ENCODE measurements at places on chromosomes 5 and 9.

GRCh38 chr9:35828716-35829083 is at the start of gene FAM221B:
Gene FAM221B, minus strand, starts transcription at chr9:35828732. Its CDS starts 2,571 bp downstream, at chr9:35826161.
- DNase-seq = no peak

- peak; percentile 45 for DNase-seq
Observed at GRCh38 chr5:37840053-37841034, 503 bp upstream of the GDNF start.

- no peak for DNase-seq
Observed at GRCh38 chr9:82911996-82912395, 150.9 kb downstream of the RASEF start.

DNA sequence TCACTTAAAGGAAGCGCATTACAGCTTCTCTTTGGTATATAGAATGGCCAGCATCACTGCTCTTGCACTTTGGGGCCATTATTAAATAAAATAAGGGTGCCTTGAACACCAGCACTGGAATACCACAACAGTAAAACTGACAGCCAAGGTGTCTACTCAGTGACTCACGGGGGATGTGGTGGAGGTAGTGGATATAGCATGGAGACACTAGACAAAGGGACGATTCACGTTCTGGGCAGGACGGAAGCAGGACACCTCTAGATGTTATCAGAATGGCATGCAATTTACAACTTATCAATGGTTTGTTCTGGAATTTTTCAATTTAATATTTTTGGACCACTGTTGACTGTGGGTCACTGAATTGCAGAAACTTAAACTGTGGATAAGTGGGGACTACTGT is 32.9 kb upstream of the PDE8B start:
- DNase-seq = no peak

DNA sequence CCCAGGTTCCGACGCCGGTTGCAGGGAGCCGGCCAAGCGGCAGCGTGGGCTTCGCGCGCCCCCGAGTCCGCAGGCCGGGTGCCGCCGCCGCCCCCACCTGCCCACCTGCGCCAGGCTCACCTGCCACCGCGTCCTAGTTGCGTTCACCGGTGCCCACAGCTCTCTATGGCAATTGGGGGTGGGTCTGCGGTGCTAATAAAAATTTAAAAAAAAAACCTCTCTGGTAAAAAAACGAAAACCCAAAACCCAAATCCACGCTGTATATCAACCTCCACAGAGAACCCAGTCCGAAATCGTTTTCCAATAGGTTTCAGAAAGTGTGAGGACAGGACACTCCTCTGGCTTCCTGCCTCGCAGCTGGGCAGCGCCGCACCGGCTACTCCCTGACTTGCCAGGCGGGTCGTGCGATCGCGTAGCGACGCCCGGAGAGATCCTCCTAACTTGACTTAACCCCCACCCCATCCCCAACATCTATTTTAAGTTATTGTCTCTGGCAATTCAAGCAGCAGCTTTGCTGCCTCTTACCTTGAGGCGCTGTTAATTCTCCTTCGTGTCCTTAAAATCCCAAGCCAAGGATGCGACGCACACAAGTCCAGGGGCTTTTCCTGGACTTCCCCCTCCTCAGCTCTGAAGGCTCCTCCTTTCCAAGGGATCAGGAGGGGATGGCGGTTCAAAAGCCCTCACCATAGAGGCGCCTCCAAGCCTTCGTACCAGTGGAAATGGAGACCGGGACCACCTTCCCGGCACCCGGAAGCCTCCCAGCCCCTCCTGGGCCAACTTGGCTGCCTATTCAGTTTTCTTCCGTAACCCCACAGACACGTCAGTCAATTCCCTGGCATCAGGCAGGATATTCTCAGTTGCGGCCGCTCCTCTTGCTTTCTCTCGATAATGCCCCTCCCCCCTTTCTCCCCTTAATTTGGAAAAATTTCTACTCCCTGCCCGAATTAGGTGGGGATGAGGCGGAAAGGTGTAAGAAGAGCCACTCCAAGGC is 1639.4 kb upstream of the C9orf72 start:
- DNase-seq = no peak

DNA sequence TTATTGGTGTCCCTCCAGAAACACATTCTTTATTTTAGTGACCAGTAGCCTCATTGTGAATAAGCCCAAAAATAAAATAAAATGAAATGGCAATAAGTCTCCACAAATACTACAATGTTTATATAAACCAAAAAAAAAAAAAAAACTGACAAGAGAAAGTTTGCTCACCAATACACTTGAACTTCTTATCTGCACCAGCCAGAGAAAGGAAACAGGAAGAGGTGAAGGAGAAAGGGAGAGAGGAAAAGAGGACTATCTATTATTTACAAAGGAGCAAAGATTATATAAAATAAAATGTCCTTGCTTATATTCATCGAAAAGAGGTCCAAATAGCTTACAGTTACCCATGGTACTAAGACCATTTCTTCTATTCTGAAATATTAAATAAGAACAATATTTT is 176.4 kb upstream of the CCNG1 start:
- no peak for DNase-seq

DNA sequence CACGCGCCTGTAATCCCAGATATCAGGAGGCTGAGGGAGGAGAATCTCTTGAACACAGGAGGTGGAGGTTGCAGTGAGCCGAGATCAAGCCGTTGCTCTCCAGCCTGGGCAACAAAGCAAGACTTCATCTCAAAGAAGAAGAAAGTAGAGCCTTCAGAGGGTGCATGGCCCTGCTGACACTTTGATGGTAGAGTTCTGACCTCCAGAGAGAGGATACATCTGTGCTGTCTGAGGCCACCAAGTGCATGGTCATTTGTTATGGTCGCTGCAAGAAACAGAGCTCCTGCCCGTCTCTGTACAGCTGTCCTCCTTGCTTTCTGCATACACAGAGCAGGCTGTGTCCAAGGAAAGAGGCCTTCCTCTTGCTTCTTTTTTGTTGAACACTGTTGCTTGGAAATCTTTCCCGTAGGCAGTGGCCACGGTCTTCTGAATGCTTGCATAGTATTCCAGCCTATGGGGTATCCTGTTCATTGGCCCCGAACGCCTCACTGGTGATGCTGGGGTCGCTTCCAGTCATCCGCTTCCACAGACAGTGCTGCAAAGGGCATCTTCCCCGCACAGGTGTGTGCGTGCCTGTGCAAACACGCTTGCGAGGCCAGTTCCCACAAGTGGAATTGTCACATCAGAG is 36.8 kb upstream of the UNC5A start:
- no peak for DNase-seq

DNA sequence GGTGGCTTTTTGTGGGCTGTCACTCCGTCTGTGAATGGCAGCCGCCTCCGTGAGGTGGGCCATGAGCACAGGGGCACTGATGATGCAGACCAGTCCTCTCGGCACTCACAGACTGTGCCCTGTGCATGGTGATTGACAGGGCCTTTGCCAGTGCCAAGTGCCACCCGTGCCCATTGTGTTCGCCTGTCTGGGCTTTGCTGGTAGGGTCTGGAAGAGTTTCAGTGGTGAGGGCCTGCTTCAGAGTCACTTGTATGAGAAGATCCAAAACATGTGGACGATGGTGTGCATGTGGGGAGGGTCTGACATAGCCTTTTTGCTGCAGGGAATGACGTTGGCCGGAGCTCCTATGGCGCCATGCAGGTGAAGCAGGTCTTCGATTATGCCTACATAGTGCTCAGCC is 34.9 kb downstream of the TENT4A start:
- DNase-seq = no peak

DNA sequence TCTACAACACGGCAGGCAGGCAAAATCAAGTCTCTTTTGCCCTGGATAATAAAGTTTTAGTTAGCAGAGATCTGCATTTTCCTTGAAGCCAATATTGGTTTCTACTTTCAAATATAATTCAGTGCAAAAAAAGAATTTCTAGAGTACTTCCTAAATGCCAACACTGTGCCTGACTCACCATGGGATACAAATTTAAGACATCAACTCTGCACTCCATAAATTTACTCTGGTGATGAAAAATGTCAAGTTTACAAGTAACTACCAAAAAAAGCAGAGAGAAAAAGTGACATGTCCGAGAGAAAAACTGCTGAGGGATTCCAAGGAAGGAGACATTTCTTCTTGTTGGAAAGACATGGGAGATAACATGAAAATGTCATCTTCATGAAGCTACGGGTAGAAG is 119.7 kb downstream of the RAPGEF6 start:
- no peak for DNase-seq

DNA sequence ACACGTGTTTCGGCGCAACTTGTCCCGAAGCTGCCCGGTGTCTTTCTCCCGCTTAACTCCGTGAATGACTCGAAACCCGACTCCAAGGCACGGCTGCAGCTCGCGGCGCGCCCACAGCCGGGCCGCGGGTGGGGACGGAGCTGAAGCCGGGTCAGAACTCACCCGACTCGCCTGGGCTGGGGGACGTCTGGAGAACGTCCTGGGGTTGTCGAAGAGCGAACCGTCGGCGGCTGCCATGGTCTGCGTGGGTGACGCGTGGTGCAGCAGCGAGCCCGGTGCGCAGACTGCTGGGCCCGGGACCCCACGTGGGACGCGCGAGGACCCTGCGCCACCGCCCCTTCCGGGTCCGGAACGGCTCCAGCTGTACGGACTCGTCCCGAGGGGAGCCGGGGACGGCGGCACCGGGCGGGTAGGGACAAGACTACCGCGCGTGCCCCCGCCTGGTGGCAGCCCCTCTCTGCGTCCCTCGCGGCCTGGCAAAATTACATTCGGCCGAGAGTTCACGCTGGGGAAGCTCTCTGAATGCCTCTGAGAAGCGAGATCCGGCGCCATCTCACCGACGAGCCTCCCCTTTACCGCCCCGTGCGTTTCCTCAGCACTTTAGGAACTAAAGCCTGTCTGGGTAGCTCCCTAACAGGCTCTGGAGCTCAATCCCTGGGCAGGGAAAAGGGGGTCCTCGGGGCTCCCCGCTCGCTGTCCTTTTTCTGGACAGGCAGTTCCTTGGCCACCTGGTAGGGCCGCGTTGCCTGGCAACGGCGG is at the start of gene DDX31:
Gene DDX31, minus strand, starts transcription at position 286 of the 759 bp plus-strand sequence. Its CDS starts 49 bp downstream, at position 237.
- DNase-seq = peak; percentile 86

GRCh38 chr9:110443866-110444220 is 106.2 kb upstream of the TXNDC8 start:
- DNase-seq = no peak

GRCh38 chr5:177552839-177553455 is 1.4 kb downstream of the FAM193B start:
- no peak for DNase-seq

- DNase-seq = no peak
Observed at GRCh38 chr9:86867804-86868313, 79.4 kb downstream of the GAS1 start.

DNA sequence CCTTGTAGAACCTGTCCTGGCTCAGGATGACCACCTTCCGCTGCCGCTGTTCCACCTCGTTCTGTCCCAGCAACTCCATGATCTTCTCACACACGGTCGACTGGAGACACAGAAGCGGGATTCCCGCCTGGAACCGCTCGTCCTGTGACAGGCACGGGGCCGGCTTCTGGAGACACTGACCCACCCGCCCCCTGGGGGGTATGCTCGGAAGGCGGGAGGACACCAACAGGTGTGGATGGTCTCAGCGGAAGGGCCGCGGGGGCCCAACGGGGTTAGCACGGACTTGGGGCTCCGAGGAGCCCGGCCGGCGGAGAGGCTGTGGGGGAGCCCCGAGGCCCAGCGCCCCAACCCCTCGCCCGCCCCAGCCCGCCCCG is 530 bp downstream of the UCK1 start:
- DNase-seq = no peak

GRCh38 chr5:133032852-133033742 is 6.7 kb upstream of the ZCCHC10 start:
- no peak for DNase-seq

DNA sequence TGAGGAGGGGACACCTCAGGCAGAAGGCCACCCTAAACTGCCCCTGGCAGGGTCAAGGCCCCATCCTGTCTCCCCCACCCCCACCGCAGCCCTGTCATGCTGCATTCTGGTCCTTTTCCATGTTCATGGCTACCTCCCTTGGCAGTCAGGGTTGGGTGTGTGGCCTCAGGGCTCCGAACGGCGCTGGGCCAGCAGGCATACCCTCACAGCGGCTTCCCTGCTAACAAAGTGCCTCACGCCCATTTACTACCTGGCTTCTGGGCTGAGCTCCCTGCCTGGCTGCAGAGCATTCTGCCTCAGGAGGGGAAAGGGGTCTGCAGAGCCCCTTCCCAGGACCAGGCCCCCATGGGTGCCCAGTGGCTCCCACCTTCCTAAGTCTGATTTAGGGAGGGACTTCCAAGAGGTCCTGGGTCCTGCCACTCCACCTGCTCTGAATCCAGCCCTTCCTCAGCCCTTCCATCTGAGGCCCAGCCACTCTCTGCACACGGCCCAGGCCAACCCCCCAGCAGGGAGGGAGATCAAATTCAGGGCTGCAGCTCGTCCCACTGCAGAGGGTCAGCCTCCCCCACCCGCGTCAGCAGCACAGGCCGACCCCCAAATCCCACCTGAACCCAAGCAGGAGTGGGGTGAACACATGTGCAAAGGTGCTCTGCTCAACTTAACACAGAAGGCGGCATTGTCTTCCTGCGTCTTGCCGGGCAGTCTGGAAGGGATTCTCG is 115.9 kb upstream of the PHYKPL start:
- DNase-seq = no peak

DNA sequence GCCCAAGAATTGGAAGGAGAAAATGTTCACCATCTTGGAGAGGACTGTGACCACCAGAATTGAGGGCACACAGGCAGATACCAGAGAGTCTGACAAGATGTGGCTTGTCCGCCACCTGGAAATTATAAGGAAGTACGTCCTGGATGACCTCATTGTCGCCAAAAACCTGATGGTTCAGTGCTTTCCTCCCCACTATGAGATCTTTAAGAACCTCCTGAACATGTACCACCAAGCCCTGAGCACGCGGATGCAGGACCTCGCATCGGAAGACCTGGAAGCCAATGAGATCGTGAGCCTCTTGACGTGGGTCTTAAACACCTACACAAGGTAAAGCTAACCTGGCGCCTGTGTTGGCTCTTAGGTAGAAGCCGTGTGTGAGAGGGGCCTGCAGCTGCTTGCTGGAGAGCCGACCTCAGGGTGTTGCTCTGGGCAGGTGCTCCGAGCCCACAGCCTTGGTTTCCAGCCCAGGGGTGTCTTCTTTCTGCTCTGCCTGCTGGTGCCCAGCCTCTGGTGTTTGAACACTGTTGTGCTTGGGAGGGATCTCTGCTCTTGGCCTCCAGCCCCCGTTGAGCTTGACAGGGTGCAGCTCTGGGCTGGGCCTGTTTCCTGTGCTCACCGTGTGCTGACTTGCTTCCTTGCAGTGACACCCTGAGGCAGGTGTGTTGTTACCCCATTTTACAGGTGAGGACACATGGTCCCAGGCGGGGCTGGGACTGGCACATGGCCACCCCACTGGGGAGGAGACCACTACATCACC is 10.9 kb downstream of the EXOC3 start:
- no peak for DNase-seq

- no peak for DNase-seq
Observed at GRCh38 chr5:1561402-1561929, 37.7 kb upstream of the LPCAT1 start.

- no peak for DNase-seq
Observed at GRCh38 chr5:32297181-32298058, 15.3 kb downstream of the MTMR12 start.

DNA sequence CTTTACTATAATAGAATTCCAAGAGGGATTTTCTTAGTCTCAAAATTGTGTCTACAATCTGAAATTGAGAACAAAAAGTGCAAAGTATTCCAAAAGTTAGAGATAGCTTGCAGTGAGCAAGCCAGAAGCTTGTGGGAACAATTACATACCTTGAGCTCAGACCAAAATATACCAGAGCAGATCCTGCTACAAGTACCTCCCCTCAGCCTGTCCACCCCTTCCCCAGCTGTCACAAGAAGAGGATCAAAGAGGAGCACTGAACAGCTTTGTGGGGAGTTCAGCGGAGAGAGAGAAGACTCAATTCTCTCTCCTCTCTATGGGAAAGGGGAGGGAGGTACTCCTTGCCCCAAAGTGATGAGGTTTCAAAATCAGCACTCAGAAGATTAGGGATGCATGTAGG is 869.2 kb upstream of the DMAC1 start:
- no peak for DNase-seq

GRCh38 chr5:177594071-177594470 is 2.1 kb downstream of the TMED9 start:
- DNase-seq = no peak
